Stimulated activated CD4-positive, alpha-beta T cell treated with anti-CD3 and anti-CD28 coated beads, Interleukin-1b, Interleukin-23, amount 100 ng/mL, for 1 hour (primary cell): ENCODE measurements at places on chromosomes 6 and 20.

GRCh38 chr6:126665551-126665950 is 325.6 kb downstream of the CENPW start:
- no peak for DNase-seq

DNA sequence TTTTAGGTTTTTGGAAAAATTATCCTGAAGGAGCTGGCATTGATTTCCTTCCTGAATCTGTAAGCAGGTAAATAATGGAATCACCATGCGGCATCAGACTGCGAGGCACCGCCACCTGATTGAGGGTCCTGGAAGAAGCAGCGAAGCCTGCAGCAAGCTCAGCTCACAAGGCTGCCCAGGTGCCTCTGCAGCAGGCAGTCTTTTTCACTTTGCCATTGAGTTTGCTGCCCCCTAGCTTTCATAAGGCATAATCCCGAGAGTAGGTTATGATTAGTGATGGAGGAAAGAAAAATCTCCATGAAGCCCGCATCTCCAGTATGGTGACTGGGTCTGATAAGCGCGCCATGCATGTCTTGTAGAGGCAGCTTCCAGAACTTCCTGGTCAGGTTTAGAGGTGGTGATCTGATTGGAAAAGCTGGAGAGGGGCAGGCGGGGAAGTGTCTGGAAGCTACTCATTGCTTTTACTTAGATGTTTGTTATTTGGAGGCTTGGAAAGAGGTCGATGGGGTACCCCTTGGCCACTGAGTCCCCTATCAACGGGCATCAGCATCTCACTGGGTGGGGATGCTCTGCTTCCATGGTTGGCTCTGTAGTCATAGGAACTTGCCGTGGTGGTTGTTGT is 26.7 kb downstream of the IYD start:
- DNase-seq = no peak

- no peak for DNase-seq
Observed at GRCh38 chr6:146913842-146914488, 290.3 kb upstream of the STXBP5 start.

GRCh38 chr6:74749211-74750147 is 456.4 kb downstream of the COL12A1 start:
- DNase-seq = no peak

GRCh38 chr6:169639653-169640278 is 62.1 kb downstream of the WDR27 start:
- DNase-seq = no peak

DNA sequence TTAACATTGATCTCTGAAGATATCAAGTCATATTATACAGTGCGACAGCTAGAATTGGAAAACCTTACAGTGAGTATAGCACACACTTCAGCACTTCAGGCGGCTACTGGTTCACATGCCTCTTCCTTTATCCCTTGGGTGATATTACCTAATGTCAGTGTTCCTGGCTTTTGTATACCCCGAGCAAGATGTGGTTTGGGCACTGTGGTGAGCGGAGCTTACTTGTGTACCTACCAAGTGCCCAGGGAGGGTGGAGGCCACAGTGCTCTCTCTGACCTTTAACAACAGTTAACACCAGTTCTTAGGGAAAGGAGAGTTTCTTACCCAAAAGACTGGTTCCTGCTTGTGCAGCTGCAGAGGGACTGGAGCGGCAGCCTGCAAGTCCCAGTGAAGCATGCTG is 64.4 kb downstream of the PTPN1 start:
- DNase-seq = no peak

DNA sequence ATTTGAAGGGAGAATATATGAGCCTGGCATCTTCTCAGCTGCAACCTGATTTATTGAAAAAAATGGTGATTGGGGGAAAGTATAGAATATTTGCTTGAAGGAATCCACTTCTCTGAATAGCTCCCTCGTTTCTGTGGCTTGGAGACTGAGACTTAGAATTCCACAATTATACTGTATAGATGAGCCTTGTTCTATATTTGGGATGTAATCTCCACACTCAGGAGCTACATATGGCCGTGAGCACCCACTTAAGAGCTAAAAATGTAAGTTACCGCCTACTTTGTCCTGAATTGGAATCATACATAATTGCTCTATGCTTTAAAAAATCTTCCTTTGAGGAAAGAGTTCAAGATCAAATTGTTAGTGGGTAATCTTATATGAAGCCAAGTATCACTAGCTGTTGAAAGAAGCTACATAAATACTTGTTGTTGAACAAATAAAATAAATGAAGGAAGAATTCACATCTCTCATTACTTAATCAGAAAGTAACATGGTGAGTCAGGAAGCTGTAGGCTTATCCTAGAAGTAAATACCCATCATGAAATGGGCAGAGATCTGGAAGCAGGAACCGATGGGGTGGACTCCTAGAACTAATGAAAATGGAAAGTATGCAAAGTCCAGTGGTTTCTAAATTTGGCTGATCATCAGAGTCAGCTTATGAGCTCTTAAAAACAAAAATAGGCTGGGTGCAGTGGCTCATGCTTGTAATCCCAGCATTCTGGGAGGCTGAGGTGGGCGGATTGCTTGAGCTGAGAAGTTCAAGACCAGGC is 254.3 kb downstream of the SOX4 start:
- no peak for DNase-seq

DNA sequence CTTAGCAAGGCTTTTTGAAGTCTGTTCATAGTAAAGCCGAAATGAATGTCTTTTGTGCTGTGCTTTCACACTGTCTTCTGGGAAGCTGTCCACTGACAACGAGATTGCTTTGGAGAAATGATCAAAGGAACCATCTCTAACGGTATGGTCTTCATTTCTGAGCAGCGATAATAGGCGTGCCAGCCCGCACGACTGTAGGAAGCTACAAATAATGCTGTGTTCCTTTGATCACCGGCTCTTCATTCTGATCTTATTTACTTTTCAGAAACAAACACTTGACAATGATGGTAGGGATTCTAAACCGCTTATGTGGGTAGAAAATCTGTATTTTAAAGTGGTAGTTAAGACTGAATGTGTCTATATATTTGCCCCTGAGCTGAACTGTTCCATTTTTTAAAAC is 306.6 kb upstream of the EXOC2 start:
- DNase-seq = no peak

- DNase-seq = no peak
Observed at GRCh38 chr20:39381595-39381994, 419.5 kb downstream of the DHX35 start.

- DNase-seq = no peak
Observed at GRCh38 chr6:32113386-32114352, 4.5 kb upstream of the TNXB start.

DNA sequence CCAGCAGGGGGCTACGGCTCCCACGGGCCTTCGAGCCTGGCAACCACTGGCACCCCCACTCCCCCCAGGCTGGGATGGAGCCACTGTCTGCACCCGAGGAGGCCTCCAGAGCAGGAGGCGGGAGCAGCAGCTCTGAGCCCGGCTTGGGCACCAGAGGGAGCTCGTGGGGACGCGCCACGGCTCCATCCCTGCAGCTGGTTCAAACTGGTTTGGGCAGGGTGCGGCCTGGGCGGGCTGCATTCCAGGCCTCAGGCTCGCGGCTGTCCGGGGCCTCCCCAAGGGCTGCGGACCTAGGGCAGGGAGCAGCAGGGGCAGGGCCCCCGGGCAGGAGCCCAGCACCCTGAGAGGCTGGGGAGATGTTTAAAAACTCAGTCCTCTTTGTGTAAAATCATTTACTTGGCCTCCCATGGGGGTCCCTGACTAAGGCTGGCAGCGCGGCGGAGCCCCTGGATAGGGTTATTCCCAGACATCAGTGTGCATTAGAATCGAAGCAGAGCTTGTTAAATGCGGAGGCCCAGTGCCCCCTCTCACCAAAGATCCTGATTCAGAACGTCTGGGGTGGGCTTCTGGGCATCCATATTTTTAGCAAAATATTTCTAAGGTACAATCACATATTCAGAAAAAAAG is 4.1 kb upstream of the BCAS4 start:
- peak; percentile 56 for DNase-seq

- no peak for DNase-seq
Observed at GRCh38 chr20:48155268-48155667, 370.0 kb upstream of the SULF2 start.

DNA sequence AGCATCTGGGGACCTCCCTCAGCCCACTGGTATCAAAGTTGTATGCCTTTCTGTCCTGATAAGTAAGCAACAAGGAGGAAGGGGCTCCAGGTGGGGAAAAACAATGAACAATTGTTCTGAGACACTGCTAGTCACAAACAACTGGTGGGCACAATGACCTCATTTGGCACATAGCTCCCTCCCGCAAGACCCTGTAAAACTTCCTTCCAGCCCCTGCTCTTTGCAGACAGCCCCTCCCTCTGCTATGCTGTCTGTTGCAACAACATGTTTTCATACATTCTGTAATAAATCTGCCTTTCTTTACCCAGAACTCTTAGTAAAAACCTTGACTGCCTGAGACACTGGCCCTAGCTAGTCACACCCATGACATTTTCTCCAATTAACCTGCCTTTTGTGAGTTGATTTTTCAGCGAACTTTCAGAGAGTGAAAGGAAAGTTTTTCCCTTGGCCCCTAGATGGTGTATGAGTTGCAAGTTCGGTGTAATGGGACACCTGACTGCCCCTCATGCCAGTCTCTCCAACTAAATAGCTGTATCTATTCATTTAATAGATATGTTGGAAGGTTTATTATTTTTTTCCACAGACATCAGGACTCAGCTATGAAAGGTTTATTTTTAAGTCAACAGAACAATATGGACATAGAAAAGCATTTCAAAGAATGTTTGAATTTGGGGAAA is 142.3 kb upstream of the SLC22A16 start:
- DNase-seq = no peak
